ENCODE measurements at places on chromosomes 4 and X.

DNA sequence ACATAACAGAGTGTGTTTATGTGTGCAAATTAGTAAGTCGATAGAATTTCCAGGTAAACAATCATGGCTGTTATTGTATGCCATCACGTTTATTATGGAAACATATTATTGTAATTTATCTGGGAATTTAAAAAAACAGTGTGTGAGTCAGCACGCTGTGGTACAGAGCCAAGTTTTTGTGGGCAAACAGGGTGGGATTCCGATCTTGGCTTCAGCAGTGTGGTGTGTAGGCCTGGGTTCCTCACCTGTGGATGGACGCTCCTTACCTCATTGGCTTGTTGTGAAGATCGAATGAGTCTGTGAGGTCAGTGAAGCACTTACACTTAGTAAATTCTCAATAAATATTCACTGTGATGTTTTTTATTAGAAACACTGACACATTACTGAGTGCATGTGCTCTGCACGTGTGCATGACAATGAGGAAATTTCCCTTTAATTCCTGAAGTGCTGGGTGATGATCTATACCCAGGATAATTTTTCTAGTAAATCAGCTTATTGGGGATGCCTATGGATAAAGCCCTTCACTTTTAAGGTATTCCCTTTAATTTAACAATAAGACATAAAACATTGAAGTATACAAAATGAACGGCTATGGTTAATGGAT is 36.4 kb downstream of the SLIT2 start:
- no peak for DNase-seq

- no peak for DNase-seq
These were observed 169.4 kb downstream of the ZNF674 start for GRCh38 chrX:46375831-46376230.

- DNase-seq: no peak
These were observed 125.8 kb downstream of the IRF2 start for GRCh38 chr4:184348311-184349233.

DNA sequence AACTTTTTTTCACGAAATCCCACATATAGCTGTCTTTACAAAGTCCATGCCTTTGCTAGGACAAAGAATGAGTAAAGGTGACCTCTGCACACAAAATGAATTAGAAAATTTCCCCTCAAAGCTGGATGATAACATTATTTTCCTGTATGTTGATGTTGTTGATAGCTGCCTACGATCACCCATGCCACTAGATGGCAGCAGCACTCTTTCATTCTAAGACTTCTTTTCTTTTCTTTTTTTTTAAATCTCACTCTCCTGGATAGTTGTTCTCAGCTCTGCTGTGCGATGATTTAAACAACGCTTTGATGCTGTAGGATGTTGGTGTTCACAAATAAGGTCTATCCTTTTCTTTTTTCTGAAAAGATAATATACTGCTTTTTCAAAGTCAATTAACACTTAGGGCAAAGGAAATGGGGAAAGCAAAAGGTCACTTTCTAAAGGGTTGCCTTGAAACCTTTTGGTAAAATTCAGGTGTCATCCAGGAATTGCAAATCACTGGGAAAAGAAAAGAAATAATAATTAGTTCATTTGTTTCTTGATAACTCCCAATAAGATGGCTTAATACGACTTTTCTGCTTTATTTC is 266.8 kb downstream of the C4orf33 start:
- DNase-seq: no peak

DNA sequence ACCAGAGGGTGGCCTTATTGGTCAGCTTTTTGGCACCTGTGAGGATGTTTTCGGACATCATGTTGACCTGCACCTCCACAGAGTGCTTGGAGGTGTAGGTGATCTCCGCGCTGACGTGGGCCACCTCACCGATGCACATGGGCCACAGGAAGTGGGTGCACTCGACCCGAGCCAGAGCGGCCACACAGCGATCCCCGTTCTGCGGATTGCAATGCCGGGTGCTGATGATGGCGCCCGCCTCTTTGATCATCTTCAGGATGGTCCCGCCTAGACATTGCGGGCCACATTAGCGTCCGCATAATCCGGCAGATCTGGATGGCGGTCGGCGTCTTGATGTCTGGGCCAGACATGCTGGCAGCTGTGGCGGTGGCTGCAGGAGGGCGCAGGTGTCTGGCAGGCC is 12.9 kb upstream of the N4BP2 start:
- no peak for DNase-seq

GRCh38 chrX:76279007-76279406 is 106.1 kb downstream of the PBDC1 start:
- no peak for DNase-seq

DNA sequence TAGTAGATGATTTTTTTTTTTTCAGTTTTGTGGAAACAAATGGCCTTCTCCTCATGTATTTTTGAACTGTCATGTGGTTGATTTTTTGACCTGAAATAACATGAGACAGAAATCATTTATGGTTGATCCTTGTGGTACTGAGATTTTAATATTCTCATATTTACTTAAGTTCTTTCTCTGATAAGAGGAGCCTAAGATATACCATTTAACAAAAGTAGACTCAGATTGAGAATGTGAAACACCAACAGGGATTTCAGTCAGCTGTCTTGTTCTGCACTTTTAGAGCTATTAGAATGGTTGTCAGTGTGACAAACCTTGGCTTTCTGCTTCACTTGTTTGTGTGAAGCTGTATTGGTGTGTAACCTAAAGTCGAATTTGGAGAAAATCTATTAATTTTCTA is 575.7 kb downstream of the SPOCK3 start:
- no peak for DNase-seq

DNA sequence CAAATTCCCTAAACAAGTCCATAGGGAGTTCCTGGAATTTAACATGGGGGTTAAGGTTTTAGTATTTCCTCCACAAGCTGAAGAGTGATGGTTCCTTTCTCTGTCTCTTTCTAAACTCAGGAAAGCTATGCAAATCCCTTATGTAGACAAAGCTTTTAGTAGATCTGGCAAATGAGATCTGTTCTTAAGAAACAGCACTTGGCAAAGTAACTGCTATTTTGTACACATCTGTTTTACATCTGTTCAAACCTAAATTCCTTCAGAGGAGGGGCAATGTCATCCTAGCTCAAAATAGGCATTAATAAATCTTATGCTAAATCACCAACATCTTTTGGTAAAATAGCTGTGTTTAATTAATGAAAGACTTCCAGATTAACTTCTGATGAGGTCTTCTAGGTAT is 137.8 kb upstream of the TBC1D9 start:
- no peak for DNase-seq

All from central memory CD8-positive, alpha-beta T cell (primary cell).